Motor neuron (in vitro differentiated cells): ENCODE measurements at places on chromosomes 13 and 19.

DNA sequence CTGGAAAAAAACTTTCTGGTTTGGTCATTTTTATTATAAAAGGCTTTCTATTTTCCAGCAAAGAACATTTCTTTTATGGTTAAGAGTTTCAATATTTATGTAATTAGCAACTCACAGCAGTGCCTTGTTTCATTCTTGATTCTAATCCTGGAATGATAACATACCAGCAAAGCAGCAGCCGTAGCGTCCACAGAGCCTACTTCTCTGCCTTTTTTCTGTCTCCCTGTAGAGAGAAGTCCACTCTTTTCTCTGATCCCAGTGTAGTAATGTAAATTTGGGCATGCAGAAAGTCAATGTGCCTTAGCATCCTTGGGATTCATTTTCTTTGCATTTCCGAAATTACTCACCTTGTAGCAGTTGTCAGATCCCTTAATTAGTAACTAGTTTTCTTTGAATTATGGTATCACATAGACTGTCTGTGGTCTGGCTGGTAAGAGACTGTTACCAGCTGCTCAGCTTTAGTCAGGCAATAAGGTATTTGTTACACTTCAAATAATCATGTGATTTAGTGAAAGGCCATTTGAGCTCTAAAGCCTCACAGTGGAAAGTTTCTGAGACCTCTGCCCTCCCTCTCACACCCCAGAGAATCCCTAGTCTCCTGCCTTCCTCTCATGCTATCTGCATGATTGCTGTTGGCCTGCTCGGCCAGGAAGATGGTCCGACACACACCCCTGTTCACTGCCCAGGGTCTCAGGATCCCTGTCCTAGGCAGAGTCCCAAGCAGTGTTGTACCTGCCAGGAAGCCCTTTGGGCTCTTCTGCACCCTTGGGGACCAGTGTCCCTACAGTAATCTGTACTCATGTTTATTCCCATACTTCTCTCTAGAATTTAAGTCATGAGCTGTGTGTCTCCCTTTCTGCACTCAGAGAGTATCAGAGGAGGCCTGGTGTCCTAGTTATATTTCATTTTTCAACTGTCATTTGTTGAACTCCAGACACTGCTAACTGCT is 86.3 kb downstream of the LRCH1 start:
- ATAC-seq: peak; percentile 15

GRCh38 chr13:90721937-90722336 is 625.5 kb upstream of the MIR17HG start:
- ATAC-seq: no peak

GRCh38 chr13:42378383-42378780 is 106.4 kb downstream of the AKAP11 start:
- ATAC-seq: no peak

DNA sequence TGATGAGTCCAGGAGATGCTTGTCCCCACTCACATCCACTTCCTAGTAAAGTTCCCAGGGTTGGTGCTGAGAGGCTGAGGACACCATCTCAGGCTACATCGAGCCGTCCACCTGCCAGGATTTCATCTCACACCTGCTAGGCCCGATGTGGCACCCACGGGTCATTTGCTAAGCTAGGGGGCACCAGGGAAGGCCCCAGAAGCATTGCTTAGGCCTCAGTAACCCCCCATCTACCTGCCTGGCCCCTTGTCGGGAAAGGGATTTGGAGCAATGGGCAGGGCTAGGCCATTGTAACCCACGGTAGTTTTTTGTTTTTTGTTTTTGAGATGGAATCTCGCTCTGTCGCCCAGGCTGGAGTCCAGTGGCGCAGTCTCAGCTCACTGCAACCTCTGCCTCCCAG is 51.8 kb downstream of the F2RL3 start:
- no peak for ATAC-seq

DNA sequence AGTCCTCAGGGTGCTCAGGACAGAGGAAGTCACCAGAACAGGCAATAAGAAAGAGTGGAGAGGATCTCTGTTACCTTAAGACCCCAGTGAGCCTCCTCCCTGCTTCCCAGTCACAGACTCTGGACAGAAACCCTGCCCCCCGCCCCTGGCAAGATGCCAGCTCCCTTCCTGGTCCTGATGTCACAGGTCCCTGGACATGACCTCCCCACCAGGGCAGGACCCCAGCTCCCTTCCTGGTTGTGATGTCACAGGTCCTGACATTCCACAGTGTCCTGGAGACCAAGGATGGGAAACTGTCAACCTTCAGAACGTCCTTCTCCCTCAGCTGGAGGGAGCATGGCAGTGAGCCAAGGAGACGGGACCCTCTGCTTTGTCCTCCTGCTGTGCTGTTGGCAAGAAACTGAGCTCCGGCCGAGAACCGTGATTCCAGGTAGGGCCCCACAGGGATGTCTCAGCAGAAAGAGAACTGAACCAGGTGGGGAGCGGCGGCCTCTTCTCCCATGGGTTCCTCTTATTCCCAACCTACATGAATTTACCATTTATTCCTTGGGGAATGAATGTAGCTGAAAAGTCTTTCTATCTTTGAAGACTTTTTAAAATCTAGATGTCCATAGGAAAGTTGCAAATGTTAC is at the start of gene SPACA7:
TSS of gene SPACA7 (plus strand) at position 306 of the 632 bp plus-strand sequence. CDS start at position 337, 31 bp downstream.
- ATAC-seq: no peak

GRCh38 chr13:70310396-70311119 is 202.3 kb upstream of the KLHL1 start:
- peak; percentile 70 for ATAC-seq

DNA sequence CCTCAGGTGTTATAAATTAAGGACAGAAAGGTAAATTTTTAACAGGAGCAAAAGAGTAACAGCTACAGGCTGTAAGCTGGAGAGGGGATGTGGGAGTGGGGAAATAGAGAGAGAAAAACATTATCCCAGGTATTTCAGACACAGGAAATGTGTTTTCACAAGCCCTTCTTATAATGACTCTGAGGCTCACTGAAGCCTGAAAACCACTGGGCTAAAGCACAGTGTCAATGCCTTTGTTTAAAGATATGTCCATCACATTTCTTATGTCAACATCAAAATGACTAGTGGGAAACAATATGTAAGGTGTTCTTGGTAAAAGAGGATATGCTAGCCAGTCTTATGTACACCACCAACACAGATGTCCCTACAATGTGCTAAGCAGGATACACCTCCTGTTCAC is 365.9 kb downstream of the FGF14 start:
- ATAC-seq: no peak

- ATAC-seq: no peak
Observed at GRCh38 chr13:63490149-63490548, 2074.5 kb upstream of the PCDH20 start.

DNA sequence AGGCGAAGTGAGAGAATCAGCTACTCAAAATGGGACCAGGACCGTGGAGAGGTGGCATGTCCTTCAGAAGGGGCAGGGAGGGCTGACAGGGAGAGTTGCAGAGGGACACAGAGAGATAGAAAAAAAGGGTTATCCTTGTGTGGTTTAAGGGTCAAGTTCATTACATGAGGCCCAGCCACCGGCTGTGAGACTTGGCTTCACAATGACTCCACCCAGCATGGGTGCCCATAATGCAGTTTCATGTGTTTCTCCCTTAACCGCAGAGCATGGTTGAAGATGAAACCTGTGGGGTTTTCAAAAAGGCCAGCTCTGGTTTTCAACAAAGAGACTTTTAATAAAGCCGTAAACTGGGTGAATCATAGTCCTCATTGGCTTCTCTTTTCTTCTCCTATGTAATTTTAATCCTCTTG is 164.6 kb downstream of the KLF5 start:
- no peak for ATAC-seq

DNA sequence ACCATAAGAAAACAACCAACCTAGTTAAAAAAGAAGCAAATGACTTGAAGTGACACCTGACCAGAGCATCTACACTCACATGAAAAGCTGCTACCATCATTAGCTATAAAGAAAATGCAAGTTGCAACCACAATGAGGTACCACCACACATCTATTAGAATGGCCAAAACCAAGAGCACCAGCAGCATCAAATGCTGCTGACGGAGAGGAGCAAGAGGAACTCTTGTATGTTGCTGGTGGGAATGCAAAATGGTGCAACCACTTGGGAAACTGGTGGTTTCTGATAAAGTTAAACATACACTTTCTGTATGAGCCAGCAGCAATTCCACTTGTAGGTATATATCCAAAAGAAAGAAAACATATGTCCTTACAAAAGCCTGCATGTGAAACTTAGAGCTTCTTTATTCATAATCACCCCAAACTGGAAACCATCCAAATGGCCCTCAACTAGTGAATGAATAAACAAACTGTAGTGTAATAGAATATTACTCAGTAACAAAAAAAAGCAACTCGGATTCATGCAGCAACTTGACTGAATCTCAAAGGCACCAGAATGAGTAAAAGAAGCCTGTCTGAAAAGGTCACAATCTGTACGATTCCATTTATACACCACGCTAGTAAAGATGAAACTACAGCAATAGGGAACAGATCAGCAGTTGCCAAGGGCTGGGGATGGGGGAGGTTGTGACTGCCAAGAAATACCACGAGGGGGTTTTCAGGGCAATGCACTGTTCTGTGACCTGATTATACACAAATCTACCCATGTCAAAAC is 60.9 kb upstream of the RANBP3 start:
- no peak for ATAC-seq

DNA sequence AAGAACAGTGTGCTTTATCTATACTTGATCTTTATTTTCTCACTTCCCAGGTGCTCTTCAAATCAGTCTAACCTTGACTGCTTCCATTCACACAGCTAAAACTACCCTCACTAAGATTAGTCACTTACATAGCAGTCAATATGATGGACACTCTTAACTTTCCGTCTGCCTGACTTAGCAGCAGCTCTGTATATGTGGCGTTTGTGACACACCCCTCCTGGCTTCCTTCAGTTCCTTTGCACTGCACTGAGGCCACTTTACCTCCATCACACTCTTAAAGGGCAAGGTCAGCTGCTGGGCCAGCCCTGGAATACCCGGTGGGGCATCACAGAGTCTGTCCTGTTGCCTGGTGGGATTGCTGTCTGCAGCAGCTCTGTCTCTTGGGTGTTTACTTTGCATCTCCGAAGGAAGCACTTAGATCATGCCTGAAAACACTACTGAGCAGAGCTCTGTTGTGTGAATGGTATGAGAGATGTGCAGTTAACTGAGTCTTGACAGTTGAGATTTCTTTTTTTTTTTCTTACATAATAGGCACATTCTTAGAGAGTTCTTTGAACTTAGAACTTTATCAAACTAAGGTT is 35.6 kb upstream of the IL17D start:
- no peak for ATAC-seq

- ATAC-seq: no peak
Observed at GRCh38 chr19:6906559-6907060, 19.2 kb downstream of the ADGRE1 start.

GRCh38 chr13:102317593-102317992 is 84.3 kb downstream of the FGF14 start:
- no peak for ATAC-seq

GRCh38 chr19:29831041-29831548 is 19.3 kb downstream of the CCNE1 start:
- ATAC-seq: no peak

- ATAC-seq: no peak
Observed at GRCh38 chr19:1496714-1497577, 6.0 kb downstream of the REEP6 start.

DNA sequence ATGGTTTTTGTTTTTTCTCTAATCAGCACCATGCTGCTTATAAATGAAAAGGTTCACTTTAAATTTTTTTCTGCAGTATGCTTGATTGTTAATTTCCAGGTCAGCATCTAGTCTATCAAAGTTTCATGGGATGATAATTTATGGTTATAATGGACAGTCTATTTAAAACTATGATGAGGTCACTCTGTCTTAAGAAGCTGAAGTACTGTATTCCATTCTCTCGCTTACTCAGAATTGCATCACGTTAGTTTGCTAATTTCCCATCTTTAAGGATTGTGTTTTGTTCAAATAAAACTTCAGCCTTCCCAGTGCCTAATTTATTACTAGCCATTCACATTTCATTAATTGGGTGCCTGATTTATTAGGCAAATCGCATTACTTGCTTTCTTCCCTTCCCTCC is 94.3 kb downstream of the GPC6 start:
- peak; percentile 35 for ATAC-seq

DNA sequence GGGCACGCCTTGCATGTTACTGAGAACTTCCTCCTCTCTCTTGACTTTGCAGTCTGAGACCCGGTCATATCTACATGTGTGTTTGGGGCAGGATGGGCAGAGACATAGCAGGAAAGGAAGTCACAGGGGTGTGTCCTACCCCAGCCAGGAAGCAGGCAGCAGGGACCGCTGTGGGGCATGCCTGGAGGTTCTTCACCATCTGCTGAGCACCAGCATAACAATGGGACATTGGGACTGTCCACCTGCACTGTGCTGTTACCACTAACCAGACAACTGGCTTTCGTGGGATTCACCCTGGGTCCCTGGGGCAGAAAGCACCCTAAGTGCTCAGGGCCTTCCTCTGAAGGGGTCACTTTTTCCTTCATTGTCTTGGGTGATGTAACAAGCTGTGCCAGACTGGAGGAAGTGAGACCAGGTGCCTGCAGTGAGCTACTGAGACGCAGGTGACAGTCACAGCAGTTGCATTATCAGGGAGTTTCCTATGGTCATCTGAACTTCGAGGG is 2.6 kb upstream of the HAUS5 start:
- ATAC-seq: no peak

DNA sequence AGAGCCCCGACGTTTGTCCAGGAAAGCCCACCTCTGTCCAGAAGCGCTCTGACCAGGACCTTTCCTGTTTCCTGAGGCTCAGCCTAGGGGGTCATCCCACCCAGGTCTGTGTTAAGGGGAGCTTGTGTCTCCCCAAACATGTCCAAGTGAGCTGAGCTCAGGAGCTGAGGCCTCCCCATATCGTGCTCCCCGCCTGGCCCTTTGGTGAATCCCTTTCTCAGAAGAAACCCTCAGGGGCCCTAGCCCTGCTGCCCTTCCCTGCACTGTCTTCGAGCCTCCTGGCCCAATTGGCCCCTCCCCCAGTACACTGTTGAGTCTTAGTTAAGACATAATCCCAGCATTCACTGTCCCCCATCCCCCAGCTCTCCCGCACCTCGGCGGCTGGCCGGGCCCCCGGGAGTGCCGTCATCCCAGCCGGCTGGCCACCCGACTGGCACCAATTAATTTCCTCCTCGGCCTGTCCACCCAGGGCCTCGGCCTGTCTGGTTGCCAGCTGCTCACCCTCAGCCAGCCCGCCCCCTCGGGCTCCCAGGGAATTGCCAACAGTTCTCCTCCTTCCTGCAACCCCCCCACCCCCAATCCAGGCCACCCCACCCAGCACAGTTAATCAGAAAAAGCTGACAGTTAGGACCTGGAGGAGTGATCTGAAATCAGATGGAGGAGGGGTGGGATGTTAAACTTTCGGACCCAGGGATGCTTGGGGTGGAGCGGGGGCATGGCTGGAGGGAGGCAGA is 13.6 kb downstream of the IER2 start:
- peak; percentile 73 for ATAC-seq

GRCh38 chr13:61727767-61728166 is 312.1 kb upstream of the PCDH20 start:
- ATAC-seq: peak; percentile 99

GRCh38 chr19:32289566-32290210 is 55.7 kb upstream of the ZNF507 start:
- no peak for ATAC-seq

GRCh38 chr13:111555268-111555808 is 234.9 kb downstream of the TEX29 start:
- ATAC-seq: no peak
